ENCODE measurements at places on chromosomes 2 and 18.

GRCh38 chr2:152759290-152760072, 41.1 kb downstream of the ARL6IP6 start:
- DNase-seq = no peak

DNA sequence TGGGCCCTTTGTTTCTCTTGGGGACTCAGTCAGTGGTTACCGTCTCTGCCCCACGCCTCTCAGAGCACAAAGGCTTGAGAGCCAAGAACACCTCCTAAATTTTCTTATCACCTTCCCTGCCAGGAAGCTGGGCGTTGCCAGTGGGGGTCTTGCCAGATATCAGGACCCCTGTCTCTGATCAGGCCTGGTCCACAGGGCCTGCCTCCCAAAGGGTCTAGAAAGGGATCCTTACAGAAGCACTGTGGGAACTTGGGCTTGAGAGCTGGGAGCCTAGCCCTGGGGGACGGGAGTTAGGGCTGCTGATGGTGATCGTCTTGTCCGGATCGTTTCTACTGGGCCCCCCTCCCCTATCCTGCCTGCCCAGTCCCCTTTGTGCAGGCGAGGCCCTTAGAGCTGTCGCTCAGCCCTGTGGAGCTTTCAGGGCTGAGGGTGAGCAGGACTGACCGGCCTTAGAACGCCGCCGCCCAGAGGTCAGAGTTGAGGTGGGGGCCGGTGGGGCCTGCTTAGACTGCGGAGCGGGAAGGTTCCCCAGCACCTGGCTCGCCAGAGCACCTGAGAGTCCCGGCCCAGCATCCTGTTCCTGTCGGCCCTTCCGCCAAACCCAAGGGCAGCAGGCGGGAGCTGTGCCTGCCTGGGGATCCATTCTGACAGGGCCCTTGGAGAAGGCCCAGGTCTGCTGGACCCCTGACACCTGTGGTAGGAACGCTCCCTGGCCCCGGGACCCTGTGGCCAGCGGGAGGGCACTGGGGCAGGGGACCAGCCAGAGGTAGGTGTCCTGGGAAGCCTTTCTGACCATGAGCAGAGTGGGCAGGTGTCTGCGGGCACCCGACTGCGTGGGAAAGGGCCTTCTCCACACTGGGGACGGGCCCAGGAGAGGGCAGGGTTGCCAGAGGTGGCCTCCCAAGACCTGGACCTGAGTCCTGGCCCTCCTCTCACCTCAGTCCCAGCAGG, 956 bp downstream of the ESPNL start:
- DNase-seq = no peak

GRCh38 chr2:56743807-56744206, 560.0 kb downstream of the CCDC85A start:
- no peak for DNase-seq

- DNase-seq = no peak
Measured at GRCh38 chr2:44825702-44826101, 115.8 kb upstream of the SIX3 start.

GRCh38 chr2:84938194-84938879, 32.6 kb upstream of the KCMF1 start:
- DNase-seq = no peak

DNA sequence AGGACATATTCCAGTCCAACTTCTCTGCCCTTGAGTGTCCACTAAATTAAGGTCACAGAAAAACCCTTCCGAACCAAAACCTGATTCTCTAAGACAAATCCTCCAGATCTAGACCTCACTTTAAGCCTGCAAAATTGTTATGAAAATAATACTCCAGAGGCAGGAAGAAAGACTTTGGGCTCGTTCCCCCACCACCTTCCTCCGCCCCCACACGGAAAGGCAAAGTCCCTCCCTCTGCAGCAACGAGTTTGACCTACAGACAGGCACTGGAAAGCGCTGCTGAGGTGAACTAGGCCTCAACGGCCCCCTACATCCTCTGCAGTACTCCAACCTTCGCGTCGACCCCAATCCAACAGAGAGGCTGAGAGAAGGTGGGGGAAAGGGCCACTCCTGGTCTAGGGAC, 808 bp downstream of the ATP5MC3 start:
- no peak for DNase-seq

DNA sequence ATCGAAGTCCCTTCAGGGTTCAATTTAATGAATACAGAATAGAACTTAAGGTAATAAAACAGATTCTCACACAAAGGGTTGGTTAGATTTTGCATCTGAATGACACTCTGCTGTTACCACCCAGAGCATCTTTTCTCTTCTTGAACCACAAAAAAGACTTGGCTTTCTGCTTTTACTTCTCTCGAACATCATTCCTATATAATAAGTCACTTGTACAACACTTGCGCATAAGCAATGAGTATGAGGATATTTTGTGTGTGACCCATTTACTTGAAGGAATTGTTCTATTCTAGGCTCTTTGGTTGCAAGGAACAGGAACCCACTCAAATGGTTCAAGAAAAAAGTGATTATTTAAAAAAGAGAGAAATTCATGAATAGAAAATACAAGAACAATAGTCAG, 126.2 kb downstream of the NUP35 start:
- no peak for DNase-seq

GRCh38 chr2:146917431-146918042, 927.3 kb upstream of the ACVR2A start:
- no peak for DNase-seq

DNA sequence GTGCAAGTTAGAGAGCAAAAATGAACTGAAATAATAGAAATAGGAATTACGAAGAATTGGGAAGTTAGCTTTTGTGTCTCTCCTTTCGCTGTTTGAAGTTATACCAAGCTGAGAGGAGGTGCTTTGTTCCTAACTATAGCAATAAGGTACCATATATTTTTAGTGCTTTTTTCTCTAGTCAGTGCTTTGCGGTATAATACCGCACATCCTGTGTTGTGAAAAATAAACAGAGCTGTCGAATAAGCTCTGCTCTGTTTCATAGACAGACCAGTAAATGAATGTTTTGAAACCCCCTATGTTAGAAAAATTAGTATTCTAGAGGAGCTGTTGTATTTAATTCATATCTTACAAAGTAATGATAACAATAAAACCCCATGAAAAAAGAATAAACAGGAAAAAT, 130.8 kb downstream of the MAP4K4 start:
- no peak for DNase-seq

DNA sequence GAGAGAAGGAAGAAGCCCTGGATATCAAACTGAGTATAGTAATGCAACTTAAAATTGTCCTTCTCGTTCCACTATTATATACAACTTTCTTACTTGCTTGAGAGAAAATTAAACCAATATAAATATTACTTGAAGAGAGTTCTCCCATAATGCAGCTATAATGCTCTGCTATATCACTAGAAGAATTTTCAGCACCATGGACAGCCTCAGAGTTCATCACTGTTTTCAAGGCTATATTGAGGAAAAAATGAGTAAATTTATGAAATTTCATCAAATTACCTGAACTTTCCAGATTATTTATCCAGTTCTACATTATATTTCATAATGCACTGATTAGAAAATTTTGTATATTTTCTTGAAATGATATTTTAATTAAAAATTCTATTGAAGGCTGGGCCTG, 1053.5 kb upstream of the FAM98A start:
- no peak for DNase-seq

DNA sequence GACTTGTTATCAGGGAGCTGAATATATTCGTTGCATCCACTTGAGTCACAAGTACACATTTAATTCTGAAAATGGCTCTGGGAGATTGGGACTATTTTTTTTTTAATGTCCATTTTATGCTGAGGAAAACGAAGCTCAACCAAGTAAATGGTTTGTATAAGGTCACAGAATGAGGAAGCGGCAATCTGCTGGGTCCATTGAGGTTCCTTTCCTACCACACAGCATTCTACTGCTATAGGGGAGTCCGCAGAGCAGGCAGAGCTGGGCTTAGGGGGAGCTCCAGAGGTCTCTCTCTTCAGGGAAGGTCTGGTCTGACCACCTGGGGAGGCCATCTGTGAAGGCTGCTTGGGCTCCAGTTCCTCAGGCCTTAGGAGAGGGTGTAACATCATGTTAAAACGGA, 77.9 kb downstream of the MCFD2 start:
- DNase-seq = no peak

- no peak for DNase-seq
Measured at GRCh38 chr2:150020221-150020620, 432.6 kb upstream of the MMADHC start.

- no peak for DNase-seq
Measured at GRCh38 chr2:196618661-196619060, 20.9 kb upstream of the CCDC150 start.

- DNase-seq = no peak
Measured at GRCh38 chr2:69285379-69285894, 101.6 kb downstream of the GFPT1 start.

DNA sequence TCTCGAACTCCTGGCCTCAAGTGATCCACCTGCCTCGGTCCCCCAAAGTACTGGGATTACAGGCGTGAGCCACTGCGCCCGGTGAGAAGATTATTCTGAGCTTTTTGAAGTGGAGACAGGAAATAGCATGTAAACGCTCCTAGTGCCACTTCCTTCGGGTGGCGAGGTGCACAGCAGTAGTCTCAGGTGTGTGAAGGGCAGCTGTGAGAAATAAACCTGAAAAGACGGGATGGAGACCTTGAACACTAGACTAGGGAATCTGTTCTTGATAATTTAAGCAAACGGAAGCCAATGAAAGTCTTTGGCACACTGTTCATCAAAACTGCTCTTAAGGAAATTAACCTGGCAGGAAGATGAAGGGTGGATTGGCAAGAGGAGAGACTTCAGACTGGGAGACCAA, 439 bp upstream of the PLEKHH2 start:
- no peak for DNase-seq

- DNase-seq = no peak
Measured at GRCh38 chr2:174397773-174398172, 2.2 kb downstream of the SCRN3 start.

Measured in NCI-H2081 treated with DMSO at 0.1 percent for 48 hours (cell line).